ENCODE measurements at places on chromosomes 3 and 15. TPM values are rescaled to one million over a fixed set of nuclear protein-coding genes. Genes with fewer than 3 reads are reported as not detected.

WDR93 gene
- 8.1 TPM for total RNA-seq

LTK gene
- 4.2 TPM for total RNA-seq

DNA sequence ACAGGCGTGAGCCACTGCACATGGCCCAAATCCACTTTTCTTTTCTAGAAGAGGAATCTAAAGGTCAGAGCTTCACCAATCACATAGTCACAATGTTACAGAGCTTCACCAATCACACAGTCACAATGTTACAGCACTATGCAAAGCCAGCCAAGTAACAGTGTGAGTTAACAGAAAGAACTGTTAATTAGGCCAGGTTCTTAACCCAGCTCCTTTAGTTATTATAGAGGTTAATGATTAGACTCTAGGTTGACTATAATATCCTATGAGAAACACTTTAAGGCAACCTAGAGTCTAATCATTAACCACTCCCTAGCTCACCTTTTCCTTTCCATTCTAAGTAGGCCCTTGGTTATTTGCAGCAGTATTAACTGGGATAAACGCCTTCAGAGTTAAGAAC, 54.0 kb downstream of the TASOR start:
- no peak for DNase-seq

- no peak for DNase-seq
Observed at GRCh38 chr15:69118089-69118488, 42.3 kb upstream of the GLCE start.

CHRFAM7A gene
- total RNA-seq = 23.1 TPM

DNA sequence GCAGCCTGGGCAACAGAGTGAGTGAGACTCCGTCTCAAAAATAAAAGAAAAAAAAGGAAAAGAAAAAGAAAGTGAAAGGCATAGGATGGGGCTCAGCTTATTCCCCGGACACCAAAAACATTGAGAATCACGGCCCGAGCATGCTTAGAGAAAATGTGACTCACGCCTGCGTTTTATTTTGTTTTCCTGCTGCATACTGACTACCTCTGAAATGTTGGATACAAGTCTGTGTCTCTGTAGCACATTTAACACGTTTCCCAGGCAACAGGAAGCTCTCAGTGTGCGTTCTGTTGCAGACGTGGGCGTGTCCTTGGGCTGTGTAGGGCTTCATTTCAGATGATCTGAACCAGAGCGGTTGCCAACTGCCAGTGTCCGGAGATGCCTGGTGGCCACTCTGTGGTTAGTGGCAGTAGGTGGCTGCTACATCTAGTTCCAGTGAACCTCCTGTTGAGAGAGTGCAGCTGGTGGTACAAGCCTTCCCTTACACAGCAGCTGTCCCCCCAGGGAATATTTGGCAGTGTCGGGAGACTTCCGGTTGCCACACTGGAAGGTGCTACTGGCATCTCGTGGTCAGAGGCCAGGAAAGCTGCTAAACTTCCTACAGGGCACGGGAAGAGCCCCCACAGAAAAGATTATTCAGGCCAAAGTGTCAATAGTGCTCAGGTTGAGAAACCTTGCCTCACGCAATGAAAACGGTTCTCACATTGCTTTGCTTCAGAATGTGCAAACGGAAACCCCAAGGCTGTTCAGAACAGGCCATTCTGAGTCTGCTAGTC, 3.0 kb downstream of the SLC51A start:
- peak; percentile 91 for DNase-seq

GCHFR gene
- total RNA-seq = 8.5 TPM

GP5 gene
- 0.06 TPM for total RNA-seq

DNA sequence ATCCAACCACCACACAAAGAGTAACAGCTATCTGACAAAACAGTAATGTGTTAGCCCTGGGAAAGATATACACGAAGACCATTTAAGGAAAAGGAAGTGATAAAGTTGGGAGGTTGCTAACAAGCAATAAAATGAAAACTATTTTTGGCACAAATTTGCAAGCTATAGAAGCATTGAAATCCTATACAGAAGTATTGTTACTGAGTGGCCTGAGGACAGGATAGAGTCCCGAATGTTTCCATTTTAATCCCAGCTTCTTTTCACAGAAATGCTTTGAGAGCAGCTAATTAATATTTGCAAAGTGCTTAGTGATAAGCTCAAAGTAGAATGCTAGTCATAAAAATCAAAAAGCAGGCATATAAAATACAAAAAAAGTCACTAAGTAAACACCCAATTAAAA, 51.5 kb downstream of the RAD18 start:
- DNase-seq = no peak

GRCh38 chr3:138747225-138747624, 87.5 kb downstream of the PIK3CB start:
- no peak for DNase-seq

NMNAT3 gene
- total RNA-seq = 23.9 TPM

GRCh38 chr15:32828507-32829186, 110.8 kb downstream of the GREM1 start:
- DNase-seq = no peak

GRCh38 chr3:181555681-181556080, 156.0 kb upstream of the SOX2 start:
- no peak for DNase-seq

ANKUB1 gene
- total RNA-seq = 3.3 TPM

DNA sequence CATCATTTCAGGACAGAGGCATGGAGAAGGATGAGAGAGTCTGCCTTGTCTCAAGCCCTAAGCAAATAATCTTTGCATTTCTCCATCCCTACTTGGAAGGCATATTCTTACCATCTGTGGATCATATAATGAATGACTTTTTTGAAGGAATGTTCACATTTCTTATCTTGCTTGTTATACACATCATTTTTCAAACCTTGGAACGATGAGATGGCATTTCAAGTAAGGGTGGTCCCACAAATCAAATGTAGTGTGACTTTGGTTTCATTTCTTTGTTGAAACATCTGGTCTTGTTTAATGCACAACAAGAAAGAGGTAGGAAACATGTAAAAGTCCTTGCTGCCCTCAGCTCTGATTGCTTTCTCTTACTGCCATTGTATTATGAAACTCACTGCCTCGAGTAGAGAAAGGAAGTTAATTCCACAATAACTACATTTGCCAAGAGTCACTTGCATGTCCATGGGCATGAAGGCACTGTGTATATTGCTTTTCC, 32.1 kb downstream of the RBMS3 start:
- DNase-seq = no peak

MASP1 gene
- 2.8 TPM for total RNA-seq

ARGFX gene
- 0.55 TPM for total RNA-seq

PRTG gene
- total RNA-seq = 26.3 TPM

P2RY1 gene
- total RNA-seq = 6.4 TPM

- no peak for DNase-seq
Observed at GRCh38 chr3:141272906-141273662, 41.5 kb downstream of the PXYLP1 start.

EPB42 gene
- total RNA-seq = 6.8 TPM

GXYLT2 gene
- total RNA-seq = 27.8 TPM

GRCh38 chr3:195580744-195581443, 2.8 kb downstream of the APOD start:
- DNase-seq = no peak

DNA sequence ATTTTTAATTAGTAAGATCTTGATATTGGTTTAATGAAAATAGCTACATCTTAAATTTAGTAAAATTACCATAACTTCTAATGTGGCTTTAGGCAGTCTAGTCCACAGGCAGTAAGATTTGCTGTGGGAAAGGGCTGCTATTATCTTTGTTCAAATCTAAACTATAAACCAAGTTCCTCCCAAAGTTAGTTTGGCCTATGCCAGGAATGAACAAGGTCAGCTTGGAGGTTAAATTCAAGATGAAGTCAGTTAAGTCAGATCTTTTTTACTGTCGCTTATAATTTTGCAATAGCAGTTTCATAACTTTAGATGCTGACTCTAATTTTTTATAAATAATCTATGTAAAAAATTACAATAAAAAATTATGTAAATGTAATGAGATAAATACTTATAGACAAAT, 1016.9 kb upstream of the ALCAM start:
- DNase-seq = no peak

GALNT15 gene
- total RNA-seq = 6.6 TPM

DNA sequence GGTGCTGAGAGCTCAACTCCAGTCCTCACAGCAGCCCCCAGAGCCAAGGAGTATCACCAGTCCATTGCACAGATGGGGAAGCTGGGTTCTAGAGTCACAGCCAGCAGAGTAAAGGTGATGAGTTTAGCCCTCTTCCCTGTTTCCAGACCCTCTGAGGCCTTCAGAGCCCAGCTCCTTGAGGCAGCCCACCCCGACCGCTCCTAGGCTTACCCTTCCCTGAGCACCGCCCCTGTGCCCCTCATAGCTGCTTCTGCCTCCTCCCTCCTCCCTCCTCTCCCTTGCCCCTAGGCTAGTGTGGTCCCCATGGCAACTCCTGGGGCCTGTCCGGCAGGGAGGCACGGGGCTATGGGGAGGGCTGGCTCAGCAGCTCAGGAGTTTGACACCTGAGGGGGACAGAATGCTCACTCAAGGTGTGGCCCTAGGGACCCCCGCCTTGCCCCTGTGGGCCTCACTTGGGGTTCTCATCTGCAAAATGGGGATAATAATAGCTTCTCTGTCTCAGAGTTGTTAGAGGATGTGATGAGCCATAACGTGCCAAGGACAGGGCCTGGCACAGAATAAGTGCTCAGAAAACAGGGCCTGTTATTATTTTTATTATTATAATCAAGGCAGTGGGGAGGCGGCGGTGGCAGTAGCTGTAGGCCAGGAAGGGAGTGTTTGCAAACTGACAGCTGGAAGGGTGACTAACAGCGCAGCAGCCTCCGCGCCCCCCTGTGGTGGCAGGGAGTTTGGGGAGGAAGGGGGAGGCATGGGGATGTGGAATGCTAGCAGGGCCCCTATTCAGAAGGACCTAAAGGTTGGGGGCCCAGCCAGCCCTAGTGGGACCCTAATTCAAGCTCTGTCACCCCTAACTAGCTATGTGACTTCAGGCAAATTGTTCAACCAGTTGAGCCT, 11.5 kb downstream of the CSK start:
- no peak for DNase-seq

GRCh38 chr15:53296603-53297002, 462.9 kb downstream of the WDR72 start:
- DNase-seq = no peak

- DNase-seq = no peak
Observed at GRCh38 chr3:124883766-124884473, 3.2 kb downstream of the ITGB5 start.

- peak; percentile 74 for DNase-seq
Observed at GRCh38 chr3:172177046-172177445, 137.7 kb downstream of the FNDC3B start.

- no peak for DNase-seq
Observed at GRCh38 chr3:10328460-10329071, 7.7 kb upstream of the SEC13 start.

AP3B2 gene
- total RNA-seq = 15.5 TPM

- no peak for DNase-seq
Observed at GRCh38 chr15:82624008-82624407, 23.2 kb downstream of the CPEB1 start.

GRCh38 chr3:127777921-127778656, 44.2 kb downstream of the MGLL start:
- no peak for DNase-seq

STAB1 gene
- total RNA-seq = 71.9 TPM

- no peak for DNase-seq
Observed at GRCh38 chr3:135924506-135924905, 41.0 kb upstream of the PPP2R3A start.

DNA sequence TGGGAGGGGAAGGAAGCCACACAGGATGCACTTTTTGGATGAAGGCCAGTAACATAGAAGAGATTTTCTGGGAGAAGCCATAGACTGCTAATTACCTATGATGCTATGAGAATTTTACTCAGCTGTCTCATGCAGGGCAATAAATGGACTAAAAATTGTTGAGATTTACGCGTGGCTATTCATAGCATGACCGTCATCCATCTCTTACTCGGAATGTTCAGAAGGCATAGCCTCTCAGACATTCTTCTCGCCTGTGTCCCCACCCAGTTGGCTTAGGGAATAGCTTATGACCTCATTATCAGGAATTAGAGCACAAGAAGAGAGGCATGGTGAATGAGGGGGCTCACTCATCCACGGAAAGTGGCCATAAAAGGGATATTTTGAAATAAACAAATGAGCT, 107.9 kb upstream of the ATP10A start:
- DNase-seq = no peak

ASB14 gene
- 0.06 TPM for total RNA-seq

- no peak for DNase-seq
Observed at GRCh38 chr15:69830876-69831275, 266.8 kb downstream of the TLE3 start.

GRCh38 chr3:3745693-3746092, 53.5 kb upstream of the LRRN1 start:
- DNase-seq = no peak

DNA sequence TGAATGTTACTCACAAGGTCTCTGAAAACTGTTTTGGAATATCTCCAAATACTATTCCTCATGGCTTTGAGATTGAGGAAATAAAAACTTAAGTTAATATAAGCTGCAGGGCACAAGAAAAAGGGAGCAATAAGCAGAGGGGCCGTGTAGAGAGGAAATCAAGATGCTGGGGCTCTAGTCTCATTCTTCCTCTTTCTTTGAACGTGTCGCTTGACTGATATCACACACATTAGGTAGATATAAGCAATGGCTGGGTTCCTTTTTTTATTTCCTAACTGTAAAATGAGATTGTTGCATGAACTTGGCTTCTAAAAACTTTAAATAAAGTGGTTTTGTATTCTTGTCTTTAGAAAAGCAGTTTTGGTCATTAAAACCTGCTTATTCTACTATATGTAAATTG, 326.7 kb upstream of the ROPN1 start:
- DNase-seq = no peak

FETUB gene
- 0.79 TPM for total RNA-seq

TRPC1 gene
- total RNA-seq = 24.8 TPM

- DNase-seq = no peak
Observed at GRCh38 chr15:69114331-69114928, 46.0 kb upstream of the GLCE start.

DNA sequence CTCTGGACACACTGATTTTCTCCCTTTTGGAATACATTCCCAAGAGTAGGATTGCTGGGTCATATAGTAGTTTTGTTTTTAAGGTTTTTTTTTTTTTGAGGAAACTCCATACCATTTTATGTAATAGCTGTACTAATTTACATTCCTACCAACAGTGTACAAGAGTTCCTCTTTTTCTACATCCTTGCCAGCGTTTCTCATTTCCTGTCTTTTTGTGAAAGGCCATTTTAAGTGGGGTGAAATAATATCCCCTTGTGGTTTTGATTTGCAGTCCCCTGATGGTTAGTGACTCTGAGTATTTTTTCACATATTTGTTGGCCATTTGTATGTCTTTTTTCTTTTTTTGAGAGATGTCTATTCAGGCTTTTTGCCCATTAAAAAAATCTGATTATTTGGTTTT, 1205.5 kb downstream of the ROBO1 start:
- DNase-seq = no peak

- no peak for DNase-seq
Observed at GRCh38 chr3:141682007-141682406, 56.1 kb upstream of the RNF7 start.

SMARCC1 gene
- total RNA-seq = 64.4 TPM

Measured in testis (tissue), 5 donors.